ENCODE measurements at places on chromosomes 5 and 9.

GRCh38 chr9:88746743-88747398 lies 211.9 kb downstream of the NXNL2 start:
- DNase-seq = no peak

DNA sequence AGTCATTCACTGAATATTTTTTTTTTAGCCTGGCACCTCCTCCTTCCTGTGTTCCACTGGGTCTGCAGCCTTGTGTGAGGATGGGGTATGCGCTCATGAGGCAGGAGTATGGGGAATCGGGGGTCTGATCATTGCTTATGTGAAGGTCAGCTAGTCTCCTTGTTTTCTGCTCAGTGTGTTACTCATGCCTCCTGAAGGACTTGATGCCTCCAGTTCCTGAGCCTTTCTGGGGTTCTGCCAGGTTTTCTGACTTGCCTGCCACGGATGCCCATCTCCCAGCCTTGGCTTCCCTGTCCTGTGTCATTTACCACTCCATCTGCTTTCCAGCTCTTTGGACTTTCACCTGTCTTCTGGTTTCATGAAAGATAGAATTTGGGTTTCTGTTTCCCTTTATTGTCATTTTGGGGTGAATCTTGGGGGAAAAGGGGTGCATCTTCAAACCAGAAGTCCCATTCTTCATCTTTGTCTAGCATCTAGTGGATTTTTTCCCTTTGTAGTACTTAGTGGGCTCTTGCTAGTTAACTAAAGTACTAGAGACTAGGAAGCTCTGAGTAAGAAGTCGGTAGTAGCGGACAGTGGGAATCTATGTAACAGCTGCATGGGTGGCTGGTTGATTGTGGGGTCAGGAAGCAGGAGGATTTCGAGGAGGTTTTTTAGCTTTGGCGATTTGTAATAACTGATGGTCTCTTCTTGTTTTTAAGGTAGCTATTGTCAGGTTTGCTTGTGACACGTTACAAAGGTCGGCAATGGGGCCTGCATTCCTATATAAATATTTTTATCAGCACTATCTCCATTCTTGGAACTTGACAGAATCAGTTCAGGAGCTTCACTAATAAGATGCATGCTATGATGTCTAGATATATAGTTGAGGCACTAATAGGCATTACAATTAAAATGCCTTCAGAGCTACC lies 8.2 kb downstream of the OTULIN start:
- no peak for DNase-seq

DNA sequence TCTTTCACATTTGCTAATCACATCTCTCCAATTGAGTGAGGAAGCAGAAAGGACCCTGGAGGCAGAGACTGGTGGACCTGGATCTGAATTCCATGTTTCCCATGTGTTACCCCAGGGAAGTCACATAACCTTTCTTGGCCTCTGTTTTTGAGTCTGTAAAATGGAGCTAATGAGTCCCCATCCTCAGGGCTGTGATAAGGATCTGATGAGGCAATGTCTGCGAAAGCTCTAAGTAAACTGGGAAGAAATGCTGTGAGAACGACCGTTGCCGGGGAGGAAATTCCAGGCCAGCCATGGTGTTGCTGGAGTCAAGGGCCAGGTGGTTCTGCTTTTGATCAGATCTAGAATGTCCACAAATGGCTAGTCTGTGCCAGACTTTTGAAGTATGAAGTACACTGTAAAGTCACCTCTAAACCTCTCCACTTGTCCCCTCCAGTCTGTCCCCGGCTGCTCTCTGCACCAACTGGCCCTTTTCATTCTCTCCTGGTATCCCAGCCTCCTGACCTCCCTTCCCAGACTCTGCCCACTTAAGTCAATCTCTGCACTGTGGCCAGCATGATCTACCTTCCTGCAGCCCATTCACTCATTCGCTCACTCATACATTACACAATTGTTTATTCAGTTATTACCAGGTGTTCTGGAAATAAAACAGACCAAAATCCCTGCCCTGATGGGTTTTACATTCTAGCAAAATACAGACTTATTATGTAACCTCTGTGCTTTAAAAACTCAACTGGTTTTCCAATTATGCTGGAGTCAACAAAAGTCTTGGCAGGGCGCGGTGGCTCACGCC lies 32.5 kb upstream of the N4BP3 start:
- no peak for DNase-seq

DNA sequence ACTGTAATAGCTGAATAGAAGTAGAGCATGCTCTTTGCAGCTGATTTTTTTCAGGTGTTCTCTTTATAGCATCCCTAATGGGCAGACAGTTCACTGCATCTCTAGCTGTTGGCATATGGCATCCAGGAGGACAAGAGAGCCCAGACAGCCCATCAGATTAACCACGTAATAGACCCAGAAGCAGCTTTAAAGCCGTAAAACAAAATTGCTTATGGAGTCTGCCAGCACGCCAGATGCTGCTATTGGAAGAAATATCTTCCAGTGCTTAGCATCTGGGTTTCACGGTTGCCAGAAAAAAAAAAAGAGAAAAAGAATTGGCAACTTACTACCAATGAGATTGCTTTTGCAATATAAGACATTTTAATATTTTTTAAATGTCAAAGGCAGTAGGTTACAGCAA lies 869.4 kb upstream of the NUDT12 start:
- no peak for DNase-seq

DNA sequence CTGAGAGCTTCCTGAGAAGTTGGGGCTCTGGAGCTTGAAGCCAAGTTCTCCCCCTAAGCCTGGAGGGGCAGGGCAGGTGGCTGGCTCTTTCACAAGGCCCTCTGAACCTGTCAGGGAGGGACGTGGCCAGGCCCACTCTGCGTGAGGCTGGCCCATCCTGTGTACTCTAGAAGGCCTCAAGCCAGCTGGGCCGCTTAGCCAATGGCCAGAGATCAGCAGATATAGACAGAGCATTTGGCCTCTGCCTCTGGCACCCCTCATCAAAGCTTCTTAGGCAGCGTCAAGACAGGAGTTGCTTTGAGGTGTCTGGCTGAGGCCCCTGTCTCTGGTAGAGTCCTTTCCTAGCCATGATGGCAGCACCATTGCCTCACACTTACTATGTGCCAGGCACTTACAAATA lies 105.6 kb downstream of the FGF18 start:
- no peak for DNase-seq

- no peak for DNase-seq
Measured at GRCh38 chr5:72711351-72711750, 105.1 kb upstream of the TNPO1 start.

- DNase-seq = no peak
Measured at GRCh38 chr9:19429595-19429994, 20.8 kb downstream of the ACER2 start.

DNA sequence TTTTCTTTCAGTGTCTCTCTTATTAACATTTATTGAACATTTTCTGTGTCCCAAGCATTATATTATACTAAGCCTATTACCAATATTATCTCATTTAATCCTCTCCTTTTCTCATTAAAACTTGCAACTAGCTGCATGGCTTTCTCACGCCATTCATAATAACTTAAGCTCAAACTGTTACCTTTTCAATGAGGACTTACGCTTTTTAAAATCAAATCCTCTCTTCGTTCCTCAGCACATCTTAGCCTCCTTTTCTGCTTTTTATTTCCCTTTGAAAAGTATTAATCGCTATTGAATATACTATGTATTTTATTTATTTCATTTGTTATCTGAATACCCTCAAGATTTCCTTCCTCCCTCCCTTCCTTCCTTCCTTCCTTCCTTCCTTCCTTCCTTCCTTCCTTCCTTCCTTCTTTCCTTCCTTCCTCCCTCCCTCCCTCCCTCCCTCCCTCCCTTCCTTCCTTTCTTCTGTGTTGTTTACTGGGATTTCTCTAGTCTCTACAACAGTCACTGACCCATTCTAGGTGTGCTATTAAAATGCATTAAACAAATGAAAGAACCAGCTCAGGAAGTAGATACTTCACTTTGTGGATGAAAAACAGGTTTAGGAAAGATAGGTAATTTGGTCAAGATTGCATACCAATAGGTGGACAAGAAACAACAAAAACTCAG lies 294.1 kb upstream of the TUT7 start:
- no peak for DNase-seq

GRCh38 chr5:177456976-177457851 lies 10.6 kb downstream of the PRR7 start:
- DNase-seq = peak; percentile 80

DNA sequence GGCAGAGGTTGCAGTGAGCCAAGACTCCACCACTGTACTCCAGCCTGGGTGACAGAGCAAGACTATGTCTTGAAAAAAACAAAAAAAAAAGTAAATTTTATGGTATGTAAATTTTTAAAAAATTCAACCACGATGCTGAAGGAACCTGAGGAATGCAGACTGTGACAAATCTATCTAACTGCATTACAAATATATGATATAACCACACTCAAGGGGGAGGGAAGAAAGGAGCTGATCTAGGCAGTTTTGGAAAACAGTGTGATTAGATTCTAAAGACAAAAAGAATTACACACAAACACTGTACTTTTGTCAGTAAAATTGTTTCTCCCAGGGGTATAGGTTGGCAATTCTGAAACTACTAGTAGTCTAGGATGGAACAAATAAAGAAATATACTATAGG lies 17.0 kb downstream of the LARS1 start:
- no peak for DNase-seq

DNA sequence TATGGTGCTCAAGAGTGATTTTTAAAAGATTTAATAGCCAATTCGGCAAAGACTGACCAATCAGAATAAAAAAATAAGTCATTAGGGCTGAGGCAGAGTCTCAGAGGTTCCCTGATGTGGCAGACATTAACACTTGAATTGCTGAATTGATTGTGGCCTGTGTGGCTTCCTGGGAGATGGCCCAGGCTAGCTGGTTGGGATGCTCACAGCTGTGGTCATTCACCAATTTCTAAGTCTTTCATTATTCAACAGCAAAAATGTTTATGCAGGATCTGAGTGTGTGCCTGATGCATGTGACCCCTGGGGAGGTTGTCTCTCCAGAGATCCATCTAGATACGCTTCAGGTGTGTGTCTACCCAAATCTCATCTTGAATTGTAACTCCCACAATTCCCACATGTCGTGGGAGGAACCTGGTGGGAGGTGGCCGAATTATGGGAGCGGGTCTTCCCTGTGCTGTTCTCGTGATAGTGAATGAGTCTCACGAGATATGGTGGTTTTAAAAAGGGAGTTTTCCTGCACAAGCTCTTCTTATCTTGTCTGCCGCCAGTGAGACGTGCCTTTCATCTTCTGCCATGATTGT lies 632.6 kb upstream of the SEMA6A start:
- DNase-seq = no peak

- no peak for DNase-seq
Measured at GRCh38 chr5:1874348-1874747, 8.4 kb downstream of the IRX4 start.

GRCh38 chr5:145044970-145045369 lies 790.2 kb downstream of the PRELID2 start:
- no peak for DNase-seq

- DNase-seq = no peak
Measured at GRCh38 chr5:149605998-149606724, 24.9 kb downstream of the ARHGEF37 start.

DNA sequence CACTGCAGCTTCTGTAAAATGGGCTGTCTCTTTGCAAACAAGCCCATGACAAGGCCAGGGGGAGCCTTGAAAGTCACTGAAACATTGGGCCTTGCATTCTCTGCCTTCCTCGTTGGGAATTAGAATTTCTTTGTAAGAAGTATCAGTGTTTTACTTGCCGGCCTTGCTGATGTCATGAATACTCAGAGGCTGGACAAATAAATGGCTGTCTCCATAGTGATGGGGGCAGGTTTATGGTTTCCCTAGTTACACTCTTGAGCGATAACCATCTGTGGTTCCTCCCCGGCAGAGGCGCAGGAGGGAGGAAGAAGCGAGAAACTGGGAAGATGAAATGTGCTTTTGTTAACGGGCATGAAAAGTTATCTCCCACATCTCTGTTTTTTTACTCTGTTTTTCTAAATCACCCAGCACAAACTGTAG lies 272.7 kb upstream of the PANK3 start:
- peak; percentile 73 for DNase-seq

DNA sequence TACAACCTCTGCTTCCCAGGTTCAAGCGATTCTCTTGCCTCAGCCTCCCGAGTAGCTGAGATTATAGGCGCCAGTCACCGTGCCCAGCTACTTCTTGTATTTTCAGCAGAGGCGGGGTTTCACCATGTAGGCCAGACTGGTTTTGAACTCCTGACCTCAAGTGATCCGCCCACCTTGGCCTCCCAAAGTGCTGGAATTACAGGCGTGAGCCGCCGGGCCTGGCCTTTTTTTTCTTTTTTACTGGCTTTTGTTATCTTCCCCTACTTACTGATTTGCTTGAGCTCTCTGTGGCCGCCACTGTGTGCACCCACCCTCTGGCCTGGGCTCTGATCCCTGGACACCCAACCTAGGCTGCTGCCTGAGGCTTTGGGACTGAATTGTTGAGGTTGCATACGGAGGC lies 60.3 kb downstream of the ANKRD33B start:
- no peak for DNase-seq

DNA sequence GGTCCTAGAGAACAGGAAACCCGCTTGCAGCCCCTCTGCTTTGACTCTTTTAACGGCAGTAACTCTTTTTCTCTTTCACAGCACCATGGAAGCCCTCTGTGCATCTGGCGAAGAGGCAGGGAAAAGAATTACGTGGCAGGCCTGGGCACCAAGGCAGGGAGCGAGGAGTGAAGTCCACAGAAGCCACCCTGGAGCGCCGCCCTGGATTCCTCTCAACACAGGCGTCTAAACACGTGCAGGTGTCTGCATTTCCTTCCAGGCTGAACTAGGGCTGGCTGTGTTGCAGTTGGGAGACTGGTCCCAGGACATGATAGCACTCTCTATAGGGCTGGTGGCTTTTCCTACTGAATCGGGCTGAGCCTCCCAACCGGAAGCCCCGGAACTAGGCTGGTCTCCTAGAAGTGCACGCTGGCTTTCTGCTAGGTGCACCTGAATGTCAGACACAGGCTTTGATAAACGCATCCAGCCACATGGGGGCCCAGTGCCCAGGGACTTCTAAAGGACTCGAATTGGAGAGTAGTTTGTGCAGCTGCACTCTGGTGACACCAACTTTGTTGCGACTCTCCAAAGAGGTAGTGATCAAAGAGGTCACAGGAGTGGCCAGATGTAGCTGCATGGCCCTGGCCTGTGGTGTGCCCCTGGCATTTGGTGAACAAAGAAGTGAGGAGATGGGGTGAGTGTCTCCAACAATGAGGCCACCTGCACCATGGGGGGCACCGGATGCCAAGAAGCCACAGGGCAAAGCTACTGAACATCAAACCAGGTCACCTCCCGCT lies 54.5 kb downstream of the AK8 start:
- DNase-seq = no peak

DNA sequence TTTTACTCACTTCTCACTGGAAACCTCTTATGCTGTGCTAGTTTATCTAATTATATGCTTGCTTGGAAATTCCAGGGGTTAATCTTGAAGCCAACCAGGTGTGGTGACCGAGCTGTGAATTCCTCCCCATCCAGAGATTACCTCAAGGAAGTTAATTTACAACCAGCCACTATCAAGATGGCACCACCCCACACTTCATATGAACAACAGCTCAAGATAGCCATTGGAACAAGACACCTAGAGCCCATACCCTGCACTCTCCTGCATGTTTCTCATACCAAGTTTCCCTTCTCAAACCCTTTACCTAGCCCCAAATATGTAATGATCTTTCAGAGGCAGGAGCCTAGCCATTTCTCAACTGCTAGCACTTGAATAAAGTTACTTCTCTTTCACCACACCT lies 2156.9 kb upstream of the C9orf72 start:
- no peak for DNase-seq

All from left renal pelvis (tissue), 4 donors.